ENCODE measurements at places on chromosomes 4 and X.

GRCh38 chr4:73340917-73341316, 63.2 kb upstream of the ALB start:
- no peak for DNase-seq

DNA sequence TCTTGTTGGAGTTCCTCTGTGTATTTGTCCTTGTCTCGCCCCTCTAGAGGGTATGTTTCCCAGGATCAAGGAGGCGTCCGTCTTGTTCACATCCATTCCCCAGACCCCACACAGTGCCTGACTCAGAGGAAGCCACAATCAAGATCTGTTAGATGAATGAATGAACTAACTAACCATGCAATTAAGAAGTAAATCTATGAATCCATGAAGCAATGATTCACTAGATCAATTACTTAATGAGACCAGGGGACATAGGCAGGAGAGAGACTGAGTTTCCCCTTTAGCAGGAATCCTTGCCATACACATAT, 11.9 kb downstream of the BLOC1S4 start:
- DNase-seq, result no peak

GRCh38 chrX:141989815-141990214, 86.1 kb downstream of the MAGEC1 start:
- no peak for DNase-seq

- DNase-seq, result no peak
Measured at GRCh38 chr4:2182994-2183393, 58.9 kb downstream of the HAUS3 start.

GRCh38 chrX:19750028-19750782, 137.2 kb downstream of the SH3KBP1 start:
- DNase-seq, result no peak
